Activated naive CD8-positive, alpha-beta T cell treated with anti-CD3 and anti-CD28 coated beads, Interleukin-2, amount 10 ng/mL, durations not matched to agents 7 days and 5 days (primary cell): ENCODE measurements at places on chromosomes 4 and X. TPM values are rescaled to one million over a fixed set of nuclear protein-coding genes. Genes with fewer than 3 reads are reported as not detected.
A peak's percentile ranks its signal among the peaks of the same experiment; 100 is the strongest.

- H3K27me3 ChIP-seq = no peaks in the 10 kb centered on the region
- H3K36me3 ChIP-seq = peaks cover 15% of the 10 kb centered on the region
- peak overlapping the region; percentile 95 for H3K27ac ChIP-seq
Measured at GRCh38 chrX:24480400-24480865, 15.3 kb downstream of the PDK3 start.

DNA sequence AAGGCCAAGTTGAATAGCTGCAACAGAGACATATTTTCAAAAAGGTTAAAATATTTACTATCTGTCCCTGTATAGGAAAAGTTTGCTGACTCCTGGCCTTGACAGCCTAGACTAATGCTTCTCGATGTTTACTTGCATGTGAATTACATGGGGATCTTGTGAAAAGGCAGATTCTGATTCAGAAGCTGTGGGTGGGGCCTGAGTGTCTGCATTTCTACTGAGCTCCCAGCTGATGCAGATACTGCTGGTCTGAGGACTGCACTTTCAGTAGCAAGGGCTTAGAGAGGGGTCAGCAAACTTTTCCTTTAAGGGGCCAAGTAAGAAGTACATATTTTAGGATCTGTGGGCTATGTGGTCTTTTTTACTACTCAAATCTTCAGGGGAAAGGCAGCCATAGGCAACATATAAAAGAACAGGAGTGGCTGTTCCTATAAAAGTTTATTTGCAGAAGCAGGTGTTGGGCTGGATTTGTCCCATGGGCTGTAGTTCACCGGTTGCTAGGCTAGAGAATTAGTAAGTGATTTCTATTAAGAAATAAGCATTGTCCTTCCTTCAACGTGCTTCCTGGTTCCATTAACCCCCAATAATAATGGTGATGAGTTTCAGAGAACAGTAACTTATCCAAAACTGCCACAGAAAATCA, 97.2 kb upstream of the PDE5A start:
- H3K36me3 ChIP-seq = no peaks in the 10 kb centered on the region
- H3K4me3 ChIP-seq = no peak overlapping the region
- no peaks in the 10 kb centered on the region for H3K27me3 ChIP-seq
- no peak for DNase-seq
- H3K27ac ChIP-seq = no peak overlapping the region

DNA sequence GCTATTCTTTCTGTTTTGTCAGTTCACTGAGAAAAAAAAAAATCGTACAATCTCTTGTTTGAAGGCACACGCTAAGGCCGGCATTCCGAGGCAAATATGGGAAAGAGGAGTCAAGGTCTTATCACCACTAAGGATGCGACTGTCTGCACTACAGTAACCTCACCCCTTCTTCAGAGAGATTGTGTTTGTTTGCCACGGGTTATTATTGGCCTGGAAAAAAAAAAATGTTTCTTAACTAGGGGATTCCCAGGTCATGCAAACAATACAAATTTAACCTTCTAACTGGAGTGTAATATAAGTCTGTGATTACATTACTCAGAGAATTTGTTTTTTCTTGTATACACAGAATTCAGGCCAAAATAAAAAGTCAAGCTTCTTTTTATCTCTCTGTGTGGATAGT, 168.3 kb downstream of the TMA16 start:
- H3K4me1 ChIP-seq = peaks cover 6% of the 10 kb centered on the region
- H3K27ac ChIP-seq = no peak overlapping the region
- no peak overlapping the region for H3K4me3 ChIP-seq

DNA sequence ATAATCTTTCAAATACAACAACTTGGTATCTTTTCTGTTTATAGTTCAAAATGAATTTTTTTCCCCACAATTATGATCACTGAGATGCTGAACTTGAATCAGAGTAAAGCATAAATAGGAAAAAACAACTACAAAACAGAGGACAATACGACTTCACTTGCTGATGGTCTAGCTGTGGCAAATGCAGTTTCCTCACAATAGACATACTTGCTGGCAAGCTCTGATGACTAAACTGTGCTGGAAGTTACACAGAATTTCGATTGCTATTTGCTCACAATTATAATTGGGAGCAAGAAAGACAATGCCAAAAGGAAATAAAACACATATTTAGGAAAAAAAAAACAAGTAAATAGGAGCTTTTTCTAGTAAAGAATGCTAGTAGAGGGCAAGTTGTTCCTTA, 14.7 kb downstream of the VEGFC start:
- H3K4me1 ChIP-seq = no peaks in the 10 kb centered on the region
- no peaks in the 10 kb centered on the region for H3K36me3 ChIP-seq
- no peak overlapping the region for H3K4me3 ChIP-seq

DNA sequence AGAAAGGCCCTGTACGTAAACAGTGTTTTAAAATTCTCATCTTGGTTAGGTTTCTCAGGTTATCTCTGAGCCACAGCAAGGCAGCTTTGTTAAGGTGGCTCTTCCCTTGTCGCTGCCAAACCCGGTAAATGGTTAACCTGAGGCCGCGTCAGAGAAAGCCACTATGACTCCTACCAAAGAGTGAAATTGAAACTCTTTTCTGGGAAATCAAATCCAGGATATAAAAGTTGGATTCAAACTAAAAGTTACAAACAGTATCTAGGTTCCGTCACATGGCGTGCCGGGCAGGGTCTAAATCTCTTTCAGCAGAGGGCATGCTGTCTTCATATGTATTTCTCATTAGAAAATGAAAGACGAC, 433 bp downstream of the MMAA start:
- H3K27me3 ChIP-seq = peaks cover under 1% of the 10 kb centered on the region
- H3K27ac ChIP-seq = peak overlapping the region; percentile 99
- peak overlapping the region; percentile 96 for H3K4me3 ChIP-seq
- peaks cover 21% of the 10 kb centered on the region for H3K4me1 ChIP-seq

DNA sequence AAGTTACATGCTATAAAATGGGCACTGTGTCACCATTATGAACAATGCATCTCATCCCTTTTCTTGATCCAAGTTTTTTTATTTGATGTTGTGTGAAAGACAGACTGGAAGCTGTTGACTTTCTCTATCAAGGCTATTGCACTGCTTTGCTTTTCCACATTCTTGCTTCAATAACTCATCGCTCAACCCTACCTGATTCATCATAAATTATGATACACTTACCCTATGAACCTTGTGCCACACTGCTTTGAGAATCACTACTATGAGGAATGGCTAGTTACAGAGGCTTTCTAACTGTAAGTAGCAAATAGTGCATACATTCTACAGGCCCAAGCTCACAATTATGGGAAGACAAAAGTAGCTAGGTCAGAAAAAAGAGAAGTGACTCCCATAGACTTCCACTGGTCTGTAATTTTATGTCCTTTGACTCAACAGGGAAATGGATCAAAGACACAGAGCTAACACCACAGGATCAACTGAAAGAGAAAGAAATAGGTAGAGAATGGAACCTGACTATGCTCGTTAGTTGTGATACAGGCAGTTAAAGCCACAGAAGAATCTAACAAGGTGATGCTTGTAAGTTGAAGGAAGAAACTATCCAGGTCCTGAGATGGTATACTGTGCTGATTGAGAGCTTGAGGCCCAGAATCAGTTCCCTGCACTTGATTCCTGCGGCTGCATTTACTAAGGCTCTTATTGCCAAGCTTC, 163.5 kb downstream of the PPP3CA start:
- peaks cover 7% of the 10 kb centered on the region for H3K4me1 ChIP-seq
- H3K27ac ChIP-seq = no peak overlapping the region
- H3K4me3 ChIP-seq = no peak overlapping the region

- no peaks in the 10 kb centered on the region for H3K4me1 ChIP-seq
- H3K27ac ChIP-seq = no peak overlapping the region
- no peaks in the 10 kb centered on the region for H3K36me3 ChIP-seq
- no peaks in the 10 kb centered on the region for H3K27me3 ChIP-seq
- H3K4me3 ChIP-seq = no peak overlapping the region
Measured at GRCh38 chr4:24748758-24749350, 46.5 kb upstream of the SOD3 start.

FAM9B gene
- total RNA-seq = not detected

ZMAT1 gene
- total RNA-seq = 12.9 TPM

IBSP gene
- total RNA-seq = not detected

AMBN gene
- not detected for total RNA-seq
